ENCODE measurements at places on chromosomes 16 and 17.

GRCh38 chr17:57908278-57908677 lies 46.9 kb downstream of the CUEDC1 start:
- no peak for DNase-seq

DNA sequence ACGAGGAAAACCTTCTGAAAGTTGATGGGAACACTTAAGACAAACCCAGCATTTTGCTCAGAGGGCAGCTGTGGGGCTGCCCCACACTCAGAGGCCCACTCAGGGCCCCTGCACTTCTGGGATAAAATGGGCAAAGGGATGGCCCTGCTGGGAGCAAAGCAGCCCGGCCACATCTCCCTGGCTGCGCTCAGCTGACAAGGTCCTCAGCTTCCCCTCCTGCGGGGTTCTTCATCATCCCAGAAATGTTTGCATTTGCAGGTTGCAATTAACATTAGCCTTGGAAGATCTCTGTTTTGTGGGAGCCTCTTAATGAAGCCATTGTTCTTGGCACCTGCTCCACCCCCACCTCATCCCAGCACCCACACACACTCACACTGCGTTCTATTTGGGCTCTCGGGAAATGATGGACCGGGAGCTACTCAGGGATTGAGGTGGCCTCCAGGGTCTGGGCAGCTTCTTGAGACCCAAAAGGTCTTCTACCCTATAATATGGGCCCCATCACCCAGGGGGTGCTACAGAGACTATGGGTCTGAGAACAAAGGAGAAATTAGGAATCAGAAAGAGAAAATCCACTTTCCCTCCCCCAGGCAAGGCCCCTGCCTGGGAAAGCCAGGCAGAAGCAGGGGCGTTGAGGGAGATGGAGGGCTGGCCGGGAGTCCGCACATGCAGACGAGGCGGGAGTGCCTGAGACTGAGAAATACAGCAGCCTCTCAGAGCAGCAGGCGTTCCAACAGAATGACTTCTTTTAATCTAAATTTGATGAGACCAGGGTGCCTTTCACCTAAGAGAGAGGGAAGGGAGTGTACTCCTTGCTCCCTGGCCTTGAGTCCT lies 53.7 kb upstream of the RPL38 start:
- DNase-seq = no peak

GRCh38 chr16:80147026-80147655 lies 393.7 kb upstream of the DYNLRB2 start:
- DNase-seq = no peak

GRCh38 chr17:32882734-32883133 lies 5.8 kb upstream of the MYO1D start:
- DNase-seq = no peak

- no peak for DNase-seq
Measured at GRCh38 chr17:63833026-63833740, 5.7 kb upstream of the FTSJ3 start.

GRCh38 chr16:16096121-16096857 lies 127.0 kb downstream of the ABCC6 start:
- no peak for DNase-seq

DNA sequence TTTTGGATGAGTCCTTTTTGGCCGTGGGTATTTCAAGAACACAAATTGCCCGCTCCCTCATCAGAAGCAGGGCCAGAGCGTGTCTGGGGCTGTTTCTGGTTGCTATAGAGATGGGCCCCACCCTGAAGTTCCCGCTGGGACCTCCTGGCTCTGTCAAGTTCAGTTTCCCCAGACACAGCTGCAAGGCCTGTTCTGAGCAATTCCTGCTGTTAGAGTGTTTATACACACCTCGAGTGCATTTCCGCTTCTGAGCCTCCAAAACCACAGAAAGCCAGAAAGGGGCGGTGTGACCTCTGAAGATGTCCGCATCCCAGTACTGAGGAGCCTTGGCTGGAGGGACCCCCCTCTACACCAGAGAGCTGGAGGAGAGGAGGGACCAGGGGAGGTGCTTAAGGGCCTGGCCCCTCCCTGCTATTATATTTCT lies 9.3 kb upstream of the WBP2 start:
- DNase-seq = no peak

DNA sequence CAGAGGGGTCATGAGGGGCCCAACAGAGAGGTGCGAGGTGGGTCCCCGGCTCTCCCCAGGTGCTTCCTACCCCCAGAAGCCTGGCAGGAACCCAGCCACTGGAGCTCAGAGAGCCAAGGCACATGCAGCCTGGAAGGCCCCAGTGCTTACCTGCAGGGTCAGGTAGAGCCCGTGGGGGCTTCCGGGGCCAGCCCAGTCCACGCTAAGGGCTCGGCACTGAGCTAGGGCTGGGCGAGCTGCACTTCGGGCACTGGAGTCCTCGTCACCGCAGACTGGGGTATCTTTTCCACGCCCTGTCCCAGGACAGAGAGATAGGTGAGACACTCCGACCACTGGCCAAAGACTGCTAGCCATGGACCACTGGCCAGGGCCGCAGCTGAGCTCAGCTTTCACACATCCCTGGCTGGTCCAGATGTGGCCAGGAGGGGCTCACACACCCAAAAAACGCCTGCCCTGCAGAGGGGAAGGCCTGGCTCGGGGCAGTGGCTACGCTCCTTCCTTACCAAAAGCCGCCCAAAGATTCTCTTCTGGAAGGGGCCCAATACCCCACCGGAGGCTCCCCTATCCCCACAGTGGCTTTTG lies 7.4 kb downstream of the KIFC3 start:
- DNase-seq = no peak

DNA sequence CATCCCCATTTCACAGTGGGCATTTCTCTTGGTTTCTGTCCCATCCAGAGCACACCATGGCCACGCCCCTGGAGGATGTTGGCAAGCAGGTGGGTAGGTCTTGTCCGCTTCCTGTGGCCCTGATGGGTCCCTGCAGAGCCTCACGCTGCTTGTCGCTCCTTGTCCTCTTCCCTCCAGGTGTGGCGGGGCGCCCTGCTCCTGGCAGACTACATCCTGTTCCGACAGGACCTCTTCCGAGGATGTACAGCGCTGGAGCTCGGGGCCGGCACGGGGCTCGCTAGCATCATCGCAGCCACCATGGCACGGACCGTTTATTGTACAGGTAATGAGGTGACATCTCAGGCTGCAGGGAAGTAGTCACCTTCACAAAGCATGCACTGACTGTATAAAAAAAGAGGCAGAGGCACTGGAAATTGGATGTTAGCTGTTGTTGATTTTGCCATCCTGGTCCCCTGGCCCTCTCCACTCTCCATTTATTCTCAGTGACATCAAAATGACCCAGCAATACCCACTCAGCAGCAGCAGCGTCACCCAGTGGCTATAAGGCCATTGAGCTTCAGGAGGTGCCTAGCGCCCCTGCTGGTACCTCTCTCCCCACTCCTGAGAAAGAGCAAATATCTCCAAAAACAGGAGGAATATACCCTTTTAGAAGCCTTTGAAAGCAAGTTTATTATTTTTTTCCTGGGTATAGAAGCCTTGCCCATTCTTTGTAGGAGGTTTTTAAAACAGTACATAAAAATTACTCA lies 13.7 kb downstream of the METTL22 start:
- DNase-seq = no peak

GRCh38 chr16:54712866-54713265 lies 217.8 kb upstream of the IRX5 start:
- no peak for DNase-seq

GRCh38 chr17:6166492-6167179 lies 96.5 kb downstream of the WSCD1 start:
- DNase-seq = no peak

GRCh38 chr17:28702026-28702751 lies 9.5 kb downstream of the PROCA1 start:
- DNase-seq = no peak

DNA sequence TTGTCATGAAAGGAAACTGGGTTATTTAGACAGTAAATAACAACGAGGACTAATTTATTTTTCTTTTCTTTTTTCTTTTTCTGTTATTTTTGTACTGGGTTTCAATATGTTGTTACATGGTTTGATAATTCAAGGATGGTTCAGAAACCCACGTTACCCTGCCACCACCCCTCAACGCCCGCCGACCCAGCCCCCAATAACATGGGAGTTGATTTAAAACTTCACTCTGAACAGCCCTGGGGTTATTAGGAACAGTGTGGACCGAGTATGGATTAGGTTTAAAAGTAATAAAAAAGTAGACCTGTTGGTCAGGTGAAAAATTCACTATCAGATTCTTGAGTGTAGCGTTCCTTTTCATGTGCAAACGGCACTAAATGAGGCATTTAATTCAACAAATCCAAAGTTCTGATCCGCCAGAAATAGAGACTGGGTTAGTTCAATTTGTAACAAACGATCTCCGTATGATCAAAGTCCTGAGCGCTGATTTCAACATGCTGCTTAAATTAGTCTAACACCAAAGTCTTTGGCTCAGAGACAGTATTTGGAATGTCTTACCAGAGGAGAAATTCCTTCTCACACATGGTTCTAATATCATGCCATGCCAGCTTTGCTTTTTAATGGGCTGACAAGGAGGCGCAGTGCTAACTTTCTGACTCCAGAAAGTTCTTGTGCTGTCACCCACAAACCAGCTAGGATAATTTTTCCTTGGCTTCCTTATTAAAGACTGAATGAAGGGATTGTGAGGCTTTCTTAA lies 173.1 kb upstream of the IRX3 start:
- DNase-seq = peak; percentile 5

DNA sequence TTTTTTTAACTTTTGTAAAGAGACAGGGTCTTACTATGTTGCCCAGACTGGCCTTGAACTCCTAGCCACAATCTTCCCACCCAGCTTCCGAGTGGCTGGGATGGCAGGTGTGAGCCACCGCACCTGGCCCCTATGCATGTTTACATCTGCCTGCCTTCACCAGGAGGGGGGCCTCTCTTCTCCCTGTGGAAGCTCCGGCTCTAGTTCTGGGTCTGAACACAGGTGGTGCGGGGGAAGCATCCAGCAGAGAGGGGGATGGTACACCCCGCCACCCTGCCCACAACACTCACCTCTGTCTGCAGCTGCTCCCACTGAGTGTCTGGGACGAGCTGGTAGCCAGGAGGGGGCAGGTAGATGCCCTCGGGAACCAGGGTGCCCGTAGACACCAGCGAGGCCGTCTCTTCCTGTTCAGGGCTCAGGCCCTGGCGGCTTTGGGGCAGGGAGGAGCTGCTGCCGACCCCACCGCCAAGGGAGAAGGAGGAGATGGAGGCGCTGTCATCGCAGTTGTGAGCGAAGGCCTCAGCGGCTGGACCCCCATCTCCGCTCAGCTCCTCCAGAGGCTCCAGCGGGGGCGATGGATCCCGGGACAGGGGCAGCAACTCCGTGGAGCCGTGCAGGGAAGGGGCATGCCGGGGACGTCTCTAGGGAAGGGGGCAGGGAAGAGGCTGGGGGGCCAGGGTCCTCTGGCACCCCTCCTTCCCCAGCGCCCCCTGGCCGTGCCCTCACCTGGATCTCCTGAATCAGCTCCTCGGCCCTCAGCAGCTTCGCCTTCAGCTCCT lies 10.9 kb downstream of the RABEP2 start:
- DNase-seq = no peak

DNA sequence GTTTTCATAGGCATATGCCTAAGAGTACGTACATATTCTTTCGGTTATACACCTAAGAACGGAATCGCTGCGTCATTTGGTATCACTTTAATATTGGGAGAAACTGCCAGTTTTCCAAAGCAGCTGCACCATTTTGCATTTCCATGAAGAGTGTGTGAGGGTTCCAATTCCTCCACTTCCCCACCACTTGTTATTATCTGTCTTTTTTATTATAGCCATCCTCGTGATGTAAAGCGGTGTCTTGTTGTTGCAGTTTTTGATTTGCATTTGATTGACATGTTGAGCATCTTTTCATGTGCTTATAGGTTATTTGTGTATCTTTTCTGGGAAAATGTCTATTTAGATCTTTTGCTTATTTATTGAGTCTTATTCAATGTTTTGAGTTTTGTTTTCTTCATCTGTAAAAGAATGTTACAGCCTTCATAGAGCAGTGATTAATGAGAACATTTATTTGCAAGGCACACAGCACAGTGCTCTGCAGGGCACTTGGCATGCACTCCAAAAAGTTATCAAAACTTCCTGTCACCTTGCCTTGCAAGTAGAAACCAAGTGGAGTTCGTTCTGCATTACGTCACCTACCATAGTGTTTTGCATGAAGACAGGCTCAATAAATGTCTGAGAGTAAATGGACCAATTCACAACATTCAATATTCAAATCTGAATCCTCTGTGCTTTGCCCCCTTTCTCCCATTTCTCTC lies 26.6 kb upstream of the ST6GALNAC1 start:
- DNase-seq = no peak

GRCh38 chr17:49742166-49742638 lies 21.7 kb downstream of the FAM117A start:
- no peak for DNase-seq

GRCh38 chr16:58096249-58096648 lies 32.9 kb downstream of the CFAP20 start:
- no peak for DNase-seq

DNA sequence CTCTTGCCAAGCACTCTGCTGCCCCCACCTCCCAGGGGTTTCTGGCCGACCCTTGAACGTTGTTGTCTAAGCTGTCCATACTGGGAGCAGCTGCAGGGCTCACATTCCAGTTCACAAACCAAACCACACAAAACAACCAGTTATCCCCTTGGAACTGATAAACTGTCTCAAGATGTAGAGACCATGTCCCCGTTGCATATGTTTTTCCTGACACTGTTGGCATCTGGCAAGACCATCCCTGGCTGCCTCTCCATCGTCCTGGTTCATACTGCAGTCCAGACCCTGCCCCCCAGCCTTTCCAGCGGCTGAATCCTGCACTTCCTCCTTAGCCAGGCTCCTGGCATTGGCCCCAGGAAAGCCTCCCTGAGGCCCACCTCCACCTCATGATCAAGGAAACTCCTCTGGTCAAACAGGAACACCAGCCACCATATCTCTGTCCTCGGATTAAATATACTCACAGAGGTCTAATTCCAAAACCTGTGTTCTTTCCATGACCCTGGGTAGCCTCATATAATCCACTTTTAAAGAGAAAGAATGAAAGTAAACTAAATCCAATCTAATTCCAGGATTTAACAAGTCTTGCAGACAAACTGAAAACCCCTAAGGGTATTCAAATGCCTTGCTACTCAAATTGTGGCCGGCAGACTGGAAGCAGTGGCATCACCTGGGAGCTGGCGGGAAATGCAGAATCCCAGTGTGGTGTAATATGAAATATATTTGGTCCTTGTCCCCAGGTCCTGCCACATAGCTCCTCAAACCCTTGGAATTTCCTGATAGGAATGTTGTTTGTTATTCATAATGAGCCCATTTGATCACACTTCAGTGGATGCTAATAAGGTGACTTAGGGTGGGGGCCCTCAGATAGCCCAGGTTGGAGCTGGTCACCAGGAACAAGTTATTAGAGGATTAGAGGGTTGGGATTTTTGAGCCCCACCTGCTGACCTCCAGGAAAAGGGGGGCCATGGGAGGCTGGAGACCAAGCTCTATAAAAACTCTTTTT lies 14.2 kb downstream of the GAS7 start:
- DNase-seq = no peak
